Tibial nerve (tissue), 4 donors: ENCODE measurements at places on chromosomes 3 and 15. TPM values are rescaled to one million over a fixed set of nuclear protein-coding genes. Genes with fewer than 3 reads are reported as not detected.

KBTBD13 gene
- not detected for total RNA-seq

CD200 gene
- total RNA-seq = 6.1 TPM

ANKRD34C gene
- total RNA-seq = not detected

GOLGA8T gene
- total RNA-seq = not detected

SERPINI1 gene
- total RNA-seq = 1.2 TPM

DNA sequence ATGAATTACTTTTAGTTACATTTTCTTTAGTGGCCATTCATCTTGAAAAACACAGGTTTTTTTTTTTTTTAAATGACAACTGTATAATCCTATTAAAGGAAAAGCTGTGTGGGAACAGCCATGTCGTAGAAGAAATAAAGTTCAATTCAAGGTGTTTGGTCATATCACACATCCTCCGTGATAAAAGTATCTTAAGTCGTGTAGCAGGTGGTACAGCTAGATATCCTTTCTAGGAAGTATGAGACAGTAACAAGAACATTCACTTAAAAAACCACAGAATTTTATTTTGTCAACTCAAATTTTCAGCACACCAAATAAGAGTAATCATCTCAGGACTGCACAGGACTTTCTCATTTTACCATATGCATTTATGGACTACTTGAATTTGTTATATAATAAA, 16.1 kb downstream of the ZDHHC23 start:
- no peak overlapping the region for H3K4me3 ChIP-seq
- DNase-seq = no peak
- peaks cover 16% of the 10 kb centered on the region for H3K36me3 ChIP-seq
- H3K27ac ChIP-seq = no peak overlapping the region
- no peaks in the 10 kb centered on the region for H3K27me3 ChIP-seq
- no peaks in the 10 kb centered on the region for H3K4me1 ChIP-seq

DNA sequence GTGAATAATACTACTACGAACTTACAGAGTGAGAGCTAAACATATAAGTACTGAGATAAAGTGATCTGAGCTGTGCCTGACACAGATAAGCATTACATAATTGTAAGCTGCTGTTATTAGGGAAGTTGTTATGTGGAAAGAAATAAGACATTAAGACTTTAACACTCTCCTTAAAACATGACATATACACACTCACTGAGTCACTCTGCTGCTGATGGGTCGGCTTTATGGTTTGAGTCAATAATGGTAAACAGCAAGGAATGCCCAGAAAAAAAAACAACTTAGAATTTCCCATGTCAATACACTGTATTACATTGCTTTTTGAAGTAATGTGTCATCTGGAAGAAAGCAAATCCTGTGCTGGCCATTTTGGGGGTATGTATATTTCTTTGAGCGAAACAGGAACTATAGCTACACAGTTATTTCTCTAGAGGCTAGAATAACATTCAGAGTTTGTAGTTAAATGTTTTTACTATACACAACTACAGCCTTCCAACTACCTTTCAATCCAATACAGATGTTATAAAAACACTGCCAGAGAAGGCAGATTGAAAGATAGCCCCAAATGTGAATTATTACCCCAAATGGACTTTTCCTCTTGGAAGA, 22.8 kb upstream of the SPRED1 start:
- H3K4me3 ChIP-seq = no peak overlapping the region
- H3K4me1 ChIP-seq = peaks cover 9% of the 10 kb centered on the region
- DNase-seq = no peak
- no peak overlapping the region for H3K27ac ChIP-seq
- no peaks in the 10 kb centered on the region for H3K36me3 ChIP-seq

DNA sequence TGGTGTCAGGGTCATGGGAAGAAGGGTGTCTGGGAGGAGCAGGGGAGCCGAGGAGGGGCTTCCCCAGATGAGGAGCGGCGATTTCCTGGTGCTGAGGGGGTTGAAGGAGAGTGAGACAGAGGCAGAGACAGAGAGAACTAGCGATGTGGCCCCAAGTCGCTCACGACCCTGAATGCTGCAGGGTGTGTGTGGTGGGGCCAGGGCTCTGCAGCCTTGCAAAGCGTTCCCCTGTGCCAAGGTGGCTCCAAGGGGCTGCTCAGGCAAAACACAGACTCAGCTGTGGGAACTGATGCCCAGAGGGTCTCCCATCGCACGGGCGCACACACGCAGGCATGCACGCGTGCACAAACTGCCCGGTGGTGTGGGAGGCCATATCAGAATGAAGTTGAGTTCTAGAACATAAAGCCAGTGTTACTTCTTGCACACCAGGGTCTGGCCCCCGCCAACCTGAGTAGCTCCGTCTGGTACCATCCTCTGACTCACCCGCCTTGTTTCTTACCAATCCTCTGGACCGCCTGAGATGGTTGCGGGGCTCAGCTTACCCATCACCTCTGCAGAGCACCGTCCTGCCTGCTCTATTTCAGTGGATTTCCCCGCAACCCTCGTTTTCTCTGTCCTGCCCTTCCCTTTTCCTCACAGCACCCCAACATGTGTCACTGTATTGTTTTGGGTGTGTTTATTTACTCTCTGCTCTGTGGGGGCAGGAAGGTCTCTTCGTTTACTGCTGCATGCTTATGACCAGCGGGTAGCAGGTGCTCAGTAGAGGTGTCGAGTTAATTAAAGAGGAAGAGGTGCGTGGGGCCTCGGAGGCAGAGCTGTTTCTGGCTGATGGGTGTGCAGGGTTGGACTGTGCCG, 4.5 kb downstream of the MELTF start:
- H3K27ac ChIP-seq = no peak overlapping the region
- H3K36me3 ChIP-seq = no peaks in the 10 kb centered on the region
- no peak overlapping the region for H3K4me3 ChIP-seq
- H3K27me3 ChIP-seq = no peaks in the 10 kb centered on the region
- H3K4me1 ChIP-seq = peaks cover 15% of the 10 kb centered on the region
- DNase-seq = no peak

GRCh38 chr3:95341314-95341713, 1278.5 kb downstream of the NSUN3 start:
- H3K27me3 ChIP-seq = no peaks in the 10 kb centered on the region
- H3K36me3 ChIP-seq = no peaks in the 10 kb centered on the region
- no peak overlapping the region for H3K4me3 ChIP-seq
- H3K4me1 ChIP-seq = no peaks in the 10 kb centered on the region
- no peak overlapping the region for H3K27ac ChIP-seq

GRCh38 chr15:34732430-34732829, 22.4 kb downstream of the GJD2 start:
- no peak for DNase-seq
- no peaks in the 10 kb centered on the region for H3K4me1 ChIP-seq
- no peaks in the 10 kb centered on the region for H3K36me3 ChIP-seq
- H3K4me3 ChIP-seq = no peak overlapping the region
- no peaks in the 10 kb centered on the region for H3K27me3 ChIP-seq
- H3K27ac ChIP-seq = no peak overlapping the region

DNA sequence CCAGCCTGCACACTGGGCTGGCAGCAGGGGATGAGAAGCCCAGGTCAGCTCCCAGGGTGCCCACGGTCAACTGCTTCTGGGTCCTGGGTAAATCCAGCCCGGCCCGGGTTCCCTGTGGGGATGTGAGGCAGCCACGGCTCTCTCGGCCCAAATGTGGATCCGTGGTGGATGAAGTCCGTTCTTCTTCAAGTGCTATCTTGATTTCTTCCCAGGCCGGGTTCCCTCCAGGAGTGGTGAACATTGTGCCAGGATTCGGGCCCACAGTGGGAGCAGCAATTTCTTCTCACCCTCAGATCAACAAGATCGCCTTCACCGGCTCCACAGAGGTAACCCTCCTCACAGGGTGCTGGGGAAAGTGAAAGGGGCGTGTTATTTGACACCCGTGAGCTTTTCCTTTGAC, 16.1 kb downstream of the ALDH1A3 start:
- DNase-seq = no peak
- H3K27ac ChIP-seq = no peak overlapping the region
- H3K27me3 ChIP-seq = no peaks in the 10 kb centered on the region
- no peak overlapping the region for H3K4me3 ChIP-seq

DNA sequence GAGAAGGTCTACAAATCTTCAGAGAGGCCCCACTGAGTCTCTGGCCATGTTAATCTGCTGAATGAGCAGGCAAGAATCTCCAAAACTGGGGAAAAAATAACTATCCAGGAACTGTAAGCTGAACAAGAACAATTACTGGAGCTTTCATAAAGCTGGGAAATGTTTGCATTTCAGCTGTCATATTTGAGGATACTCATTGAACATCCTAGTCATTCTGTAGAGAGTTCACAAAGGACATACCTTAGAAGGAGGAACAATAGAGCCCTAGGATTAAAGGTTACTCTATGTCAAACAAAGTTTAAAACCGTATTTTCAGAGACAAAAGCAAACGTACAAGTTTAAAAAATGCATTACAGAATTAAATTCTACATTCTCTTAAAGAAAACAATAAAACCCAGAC, 257.5 kb downstream of the SCAPER start:
- H3K36me3 ChIP-seq = no peaks in the 10 kb centered on the region
- no peaks in the 10 kb centered on the region for H3K4me1 ChIP-seq
- no peaks in the 10 kb centered on the region for H3K27me3 ChIP-seq
- no peak overlapping the region for H3K27ac ChIP-seq
- H3K4me3 ChIP-seq = no peak overlapping the region
- no peak for DNase-seq

DNA sequence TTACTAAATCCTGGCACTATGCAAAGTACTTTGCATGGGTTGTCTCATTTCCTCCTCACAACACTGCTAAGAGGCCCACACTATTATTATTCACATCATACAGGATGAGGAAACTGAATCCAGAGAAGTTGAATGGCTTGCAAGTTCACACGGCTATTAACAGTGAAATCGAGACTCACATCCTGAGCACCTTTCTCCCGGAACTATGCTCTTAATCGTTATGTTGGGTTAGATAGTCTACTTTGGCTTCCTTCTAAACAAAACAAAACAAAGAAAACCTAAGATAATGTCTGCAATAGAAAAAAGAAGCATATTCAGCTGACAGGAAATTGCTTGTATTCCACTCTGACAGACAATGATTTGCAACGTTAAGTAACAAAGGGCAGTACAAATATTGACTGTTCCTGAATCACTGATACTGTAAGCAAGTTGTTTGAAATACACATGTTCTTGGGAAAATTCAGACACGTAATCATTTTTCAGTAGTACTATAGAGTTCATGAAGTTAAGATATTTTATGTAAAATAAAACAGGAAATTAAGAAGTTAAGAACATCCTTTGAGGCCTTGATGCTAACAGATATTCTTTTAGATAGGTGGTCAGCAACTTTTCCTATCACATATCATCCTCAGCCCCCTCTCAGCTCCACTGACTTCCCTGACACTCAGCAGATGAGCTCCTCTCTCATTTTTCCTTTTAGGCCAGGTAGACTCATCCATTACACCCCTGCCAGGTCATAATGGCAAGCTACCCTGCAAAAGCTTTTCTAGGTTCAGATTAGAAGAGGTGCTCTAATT, 40.7 kb downstream of the C2CD4B start:
- DNase-seq = no peak
- H3K4me1 ChIP-seq = no peaks in the 10 kb centered on the region
- no peak overlapping the region for H3K27ac ChIP-seq
- H3K4me3 ChIP-seq = no peak overlapping the region
